ENCODE measurements at places on chromosomes 12 and 14.

DNA sequence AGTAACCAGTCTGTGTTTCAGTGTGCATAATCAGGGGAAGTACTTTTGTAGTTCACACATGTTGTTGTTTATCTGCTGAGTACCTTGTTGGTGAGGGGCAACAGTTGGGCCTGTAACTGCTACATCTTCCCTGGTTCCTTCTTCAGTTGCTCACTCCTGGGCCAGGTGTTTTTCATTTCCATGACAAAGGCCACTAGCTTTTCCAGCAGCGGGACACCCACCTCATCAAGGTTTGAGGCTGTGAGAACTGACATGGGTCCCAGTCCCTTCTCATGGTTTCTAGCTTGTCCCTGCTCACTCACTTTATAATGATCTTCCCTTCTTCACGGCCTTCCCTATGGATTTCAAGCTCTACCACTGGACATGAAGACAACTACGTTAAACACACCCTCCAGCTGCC lies 1.5 kb upstream of the NOXRED1 start:
- no peak for DNase-seq

DNA sequence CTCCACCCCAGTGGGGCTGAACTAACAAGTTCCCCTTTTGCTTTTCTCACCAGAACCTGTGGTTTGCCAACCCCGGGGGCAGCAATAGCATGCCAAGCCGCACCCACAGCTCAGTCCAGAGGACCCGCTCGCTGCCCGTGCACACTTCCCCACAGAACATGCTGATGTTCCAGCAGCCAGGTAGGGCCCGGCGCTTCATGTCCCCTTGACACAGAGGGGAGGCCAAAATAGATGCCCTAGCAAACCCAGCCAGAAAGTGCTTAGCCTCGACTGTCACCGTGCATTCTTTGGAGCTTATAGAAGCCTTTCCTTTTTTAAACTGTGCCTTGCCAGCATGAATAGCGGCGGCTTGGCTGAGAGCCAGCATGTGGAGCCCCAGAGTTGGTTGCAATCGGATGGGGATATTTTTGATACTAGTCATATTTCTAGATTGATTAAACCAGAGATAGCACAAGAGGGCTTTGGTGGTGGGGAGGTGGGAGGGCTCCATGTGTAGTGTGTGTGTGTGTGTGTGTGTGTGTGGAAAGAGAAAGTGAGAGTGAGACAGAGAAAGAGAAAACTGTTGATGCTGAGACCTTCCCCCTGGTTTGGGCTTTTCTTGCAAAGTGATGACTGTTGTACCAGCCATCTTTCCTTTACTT lies 126.1 kb downstream of the GCH1 start:
- no peak for DNase-seq

DNA sequence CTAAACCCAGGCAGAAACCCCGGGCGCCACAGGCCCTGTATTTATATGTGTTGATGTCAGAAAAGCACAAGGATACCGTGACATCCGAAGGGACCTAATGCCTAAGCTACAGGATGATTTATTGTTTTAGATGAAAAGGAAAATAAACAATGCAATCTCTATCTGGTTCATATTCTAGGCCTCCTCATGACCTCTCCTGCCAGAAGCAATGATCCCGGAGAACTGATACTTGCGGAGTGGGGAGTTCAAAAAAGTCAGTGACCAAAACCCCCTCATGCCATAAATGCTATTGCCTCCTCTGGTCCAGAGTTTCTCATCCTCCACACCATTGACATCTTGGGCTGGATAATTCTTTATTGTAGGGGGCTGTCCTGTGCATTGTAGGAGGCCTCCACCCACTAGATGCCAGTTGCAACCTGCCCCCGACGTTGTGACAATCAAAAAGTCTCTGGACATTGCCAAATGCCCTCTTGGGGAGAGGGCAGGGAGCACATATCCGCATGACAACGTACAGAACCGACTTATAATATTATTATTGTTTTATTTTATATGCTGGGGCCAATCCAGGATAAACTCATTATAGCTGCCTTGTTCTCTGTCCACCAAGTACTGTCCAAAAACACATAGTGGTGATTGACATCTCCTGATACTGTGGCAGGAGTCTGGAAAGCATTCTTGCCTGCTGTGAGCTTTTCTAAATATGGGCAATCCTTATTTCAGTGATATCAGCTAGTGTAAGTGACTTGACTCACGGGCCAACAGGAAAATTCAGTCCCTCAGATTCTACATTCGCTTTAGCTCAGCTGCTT lies 1.1 kb upstream of the CSRP2 start:
- DNase-seq = no peak

- no peak for DNase-seq
Observed at GRCh38 chr12:87596636-87597035, 432.6 kb downstream of the C12orf50 start.

- DNase-seq = no peak
Observed at GRCh38 chr12:15597125-15597830, 191.9 kb downstream of the EPS8 start.

DNA sequence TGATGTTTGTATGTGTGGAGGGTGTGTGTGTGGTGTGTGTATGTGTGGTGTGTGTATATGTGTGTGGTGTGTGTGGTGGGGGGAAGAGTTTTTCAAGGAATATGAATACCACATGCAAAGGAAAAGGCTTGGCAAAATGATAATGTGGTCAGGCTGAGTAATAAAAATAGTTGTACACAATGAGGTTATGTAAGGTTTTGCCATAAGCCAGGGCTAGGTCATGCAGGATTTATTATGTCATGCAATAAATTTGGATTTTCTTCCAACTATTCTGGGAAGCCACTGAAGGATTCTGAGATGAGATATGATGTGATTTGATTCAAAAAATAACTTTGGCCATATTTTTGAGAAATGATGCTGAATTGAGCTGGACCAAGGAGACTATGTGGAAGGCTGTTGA lies 1191.6 kb upstream of the SEL1L start:
- no peak for DNase-seq

GRCh38 chr12:96197503-96198272 lies 3.5 kb downstream of the ELK3 start:
- DNase-seq = no peak

DNA sequence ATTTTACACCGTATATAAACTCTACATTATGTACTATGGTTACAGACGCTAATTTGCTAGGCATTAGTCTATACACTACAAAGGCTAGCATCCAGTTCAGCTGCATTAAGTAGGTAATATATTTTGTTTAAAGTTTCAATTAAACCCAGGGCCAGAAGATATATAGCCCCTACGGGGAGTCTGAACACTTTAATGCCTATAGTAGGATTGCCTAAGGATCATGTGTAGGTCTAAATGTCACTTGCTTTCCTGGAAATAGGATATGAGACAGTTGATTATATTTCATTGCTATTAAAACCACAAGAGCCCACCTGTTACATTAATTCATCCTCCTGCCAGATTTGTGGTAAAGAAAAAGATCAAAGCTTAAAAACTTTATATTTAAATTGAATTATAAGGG lies 286.9 kb downstream of the TMTC2 start:
- DNase-seq = no peak

DNA sequence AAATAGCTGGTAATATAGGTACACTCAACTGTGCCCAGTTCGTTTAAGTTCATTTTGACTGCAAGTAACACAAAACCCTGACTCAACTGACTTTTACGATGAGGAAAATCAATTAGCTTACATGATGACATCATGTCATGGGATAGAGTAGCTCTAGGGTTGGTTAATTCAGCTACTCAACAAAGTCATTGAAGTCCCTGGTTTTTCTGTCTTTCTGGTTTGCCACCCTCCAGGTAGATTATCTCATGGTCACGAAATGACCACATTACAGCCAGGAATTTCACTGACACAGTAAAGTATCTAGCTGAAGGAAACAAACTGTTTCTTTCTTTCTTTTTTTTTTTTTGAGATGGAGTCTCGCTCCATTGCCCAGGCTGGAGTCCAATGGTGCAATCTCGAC lies 68.5 kb upstream of the FUT8 start:
- no peak for DNase-seq

GRCh38 chr14:71448431-71449315 lies 483.6 kb upstream of the RGS6 start:
- no peak for DNase-seq

GRCh38 chr12:87678453-87678852 lies 350.7 kb downstream of the C12orf50 start:
- no peak for DNase-seq

DNA sequence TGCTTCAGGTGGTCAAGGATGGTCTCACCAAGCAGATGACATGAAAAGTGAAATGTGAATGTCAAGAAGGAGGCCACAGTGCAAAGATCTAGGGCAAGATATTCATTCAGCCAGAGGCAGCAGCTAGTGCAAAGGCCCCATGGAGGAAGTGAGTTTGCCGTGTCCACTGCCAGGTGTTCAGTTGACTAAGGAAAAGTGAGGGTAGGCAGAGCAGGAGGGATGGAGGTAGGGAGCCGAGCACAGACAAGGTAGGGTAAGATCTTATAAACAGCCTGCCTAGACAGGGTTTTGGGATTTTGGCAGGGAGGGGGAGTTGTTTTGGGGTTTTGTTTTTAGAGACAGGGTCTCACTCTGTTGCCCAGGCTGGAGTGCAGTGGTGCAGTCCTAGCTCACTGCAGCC lies 11.9 kb downstream of the PPP2R5C start:
- DNase-seq = no peak

GRCh38 chr12:74381958-74382357 lies 155.7 kb upstream of the ATXN7L3B start:
- DNase-seq = no peak

DNA sequence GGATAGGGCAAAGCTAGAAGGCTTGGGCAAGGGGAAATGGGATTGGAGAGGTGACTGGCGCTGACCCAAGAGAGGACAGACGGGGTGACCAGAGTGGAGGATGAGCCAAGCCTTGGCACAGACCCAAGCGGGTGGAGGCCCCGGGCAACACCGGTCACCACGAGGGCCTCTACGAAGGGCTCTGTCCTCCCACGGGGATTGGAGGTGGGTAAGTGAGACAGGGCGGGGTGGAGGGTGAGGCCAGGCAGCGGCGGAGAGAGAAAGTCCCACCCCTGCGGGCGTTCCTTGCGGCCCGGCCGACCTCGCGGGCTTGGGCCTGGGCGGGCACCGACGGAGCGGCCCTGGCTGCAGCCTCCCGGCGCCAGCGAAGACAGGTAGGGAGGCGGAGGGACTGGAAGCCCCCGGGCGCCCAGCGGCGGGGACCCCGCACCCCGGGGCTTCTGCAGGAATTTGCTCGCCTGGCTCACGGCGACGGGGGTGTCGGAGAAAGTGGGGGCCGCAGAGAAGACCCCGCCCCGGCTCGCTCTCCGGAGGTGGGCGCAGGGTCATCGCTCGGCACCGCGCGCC lies at the start of gene PAPLN:
Gene PAPLN, plus strand, starts transcription at position 288 of the 567 bp plus-strand sequence. CDS start 2,273 bp downstream, outside the sequence.
- DNase-seq = no peak

GRCh38 chr14:34713681-34714319 lies 593 bp downstream of the CFL2 start:
- DNase-seq = peak; percentile 18

- no peak for DNase-seq
Observed at GRCh38 chr14:88546621-88547385, 8.0 kb downstream of the PTPN21 start.

DNA sequence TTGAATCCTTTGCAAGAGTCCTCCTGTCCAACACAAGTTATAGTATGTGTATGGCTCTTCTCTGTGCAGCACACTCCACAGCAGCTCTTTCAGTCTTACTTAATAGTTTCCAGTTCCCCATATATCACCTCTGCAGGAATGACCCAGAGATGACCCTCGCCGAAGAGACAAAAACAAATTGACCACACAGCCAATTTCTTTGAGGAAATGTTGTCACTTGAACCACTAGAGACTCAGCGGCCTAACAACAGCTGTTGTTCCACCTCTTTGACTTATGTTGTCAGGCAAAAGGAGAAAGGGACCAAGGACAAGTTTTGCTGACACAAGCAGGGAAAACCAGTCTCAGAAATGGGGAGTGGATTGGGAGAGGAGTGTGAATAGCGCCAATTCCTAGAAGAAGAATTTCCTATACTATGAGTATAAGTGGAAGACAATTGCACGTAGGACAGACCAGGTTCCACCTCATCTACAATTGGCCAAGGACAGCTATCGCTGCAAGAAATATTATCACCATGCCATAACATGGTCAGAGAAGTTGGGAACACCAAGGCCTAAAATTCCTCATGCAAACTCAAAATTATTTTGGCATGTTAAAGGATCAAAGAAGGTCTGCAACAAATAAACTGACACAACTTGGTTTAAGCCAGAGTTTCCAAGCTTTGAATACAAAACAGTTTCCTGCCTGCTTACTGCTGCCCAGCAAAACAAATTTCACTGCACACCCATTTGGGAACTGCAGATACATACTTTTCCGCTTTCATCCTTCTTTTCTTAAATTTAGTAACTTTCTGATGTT lies 41.7 kb upstream of the ITPR2 start:
- DNase-seq = no peak

DNA sequence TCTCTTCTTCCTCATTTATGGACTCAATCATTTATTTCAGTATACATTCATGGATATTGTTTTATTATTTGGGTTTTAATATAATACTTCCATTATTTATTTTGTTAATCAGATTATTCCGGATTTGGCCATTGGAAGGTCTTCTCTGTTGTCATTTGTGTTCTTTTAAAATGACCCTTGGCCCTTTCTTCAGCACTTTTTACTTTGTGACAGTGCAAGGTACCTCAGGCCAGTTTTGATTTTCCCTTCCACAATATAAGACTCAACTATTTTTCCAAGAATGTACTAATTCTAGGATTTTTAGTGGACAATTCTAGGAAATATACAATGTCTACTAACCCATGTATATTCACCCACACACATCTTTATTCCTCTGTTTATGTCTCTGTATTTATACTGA lies 521.4 kb upstream of the FOXG1 start:
- DNase-seq = no peak

DNA sequence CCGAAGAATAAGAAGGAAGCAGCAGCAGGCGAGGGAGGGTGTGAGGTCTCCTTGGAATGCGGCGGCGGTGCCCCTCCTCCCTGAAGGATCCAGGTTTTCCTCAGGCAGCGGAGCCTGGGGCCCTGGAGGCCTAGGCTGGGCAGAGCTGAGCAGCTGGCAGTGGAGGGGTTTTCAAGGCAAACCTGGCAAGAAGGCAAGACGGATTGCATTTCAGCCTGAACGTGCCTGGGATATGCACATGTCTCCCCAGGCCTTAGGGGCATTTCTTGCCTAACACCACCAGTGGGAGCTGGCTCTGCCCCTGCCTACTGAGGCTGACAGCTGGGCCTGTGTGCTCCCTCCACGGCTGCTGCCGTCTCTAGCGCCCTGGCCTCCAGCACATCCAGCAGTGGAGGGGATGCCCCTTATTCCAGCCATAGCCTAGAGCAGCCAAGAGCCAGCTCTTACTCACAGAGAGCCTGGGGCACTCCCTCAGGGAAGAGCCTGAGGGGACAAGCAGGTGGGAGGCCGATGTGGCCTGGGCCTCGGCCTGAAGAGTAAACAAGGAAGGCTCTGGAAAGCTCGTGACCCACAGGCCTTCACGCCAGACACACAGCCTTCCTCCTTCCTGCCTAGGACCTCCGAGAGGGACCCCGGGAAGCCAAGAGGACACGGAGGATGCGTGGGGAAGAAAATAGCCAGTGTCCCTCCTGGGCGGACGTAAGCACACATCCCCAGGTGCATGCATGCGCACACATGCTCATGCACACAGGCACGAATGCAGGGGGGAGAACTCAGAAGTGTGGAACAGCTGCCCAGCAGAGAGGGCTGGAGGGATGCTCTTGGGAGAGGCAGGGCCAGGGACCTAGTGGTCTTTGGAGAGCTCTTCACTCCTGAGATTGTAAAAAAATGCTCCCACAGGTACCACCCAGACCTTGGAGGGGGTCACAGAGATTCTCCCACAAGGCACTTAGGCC lies 23.0 kb upstream of the EIF2B2 start:
- no peak for DNase-seq

- DNase-seq = no peak
Observed at GRCh38 chr12:25472453-25472852, 80.6 kb downstream of the LMNTD1 start.
